ENCODE measurements at places on chromosomes 2 and 18.
A peak's percentile ranks its signal among the peaks of the same experiment; 100 is the strongest.

DNA sequence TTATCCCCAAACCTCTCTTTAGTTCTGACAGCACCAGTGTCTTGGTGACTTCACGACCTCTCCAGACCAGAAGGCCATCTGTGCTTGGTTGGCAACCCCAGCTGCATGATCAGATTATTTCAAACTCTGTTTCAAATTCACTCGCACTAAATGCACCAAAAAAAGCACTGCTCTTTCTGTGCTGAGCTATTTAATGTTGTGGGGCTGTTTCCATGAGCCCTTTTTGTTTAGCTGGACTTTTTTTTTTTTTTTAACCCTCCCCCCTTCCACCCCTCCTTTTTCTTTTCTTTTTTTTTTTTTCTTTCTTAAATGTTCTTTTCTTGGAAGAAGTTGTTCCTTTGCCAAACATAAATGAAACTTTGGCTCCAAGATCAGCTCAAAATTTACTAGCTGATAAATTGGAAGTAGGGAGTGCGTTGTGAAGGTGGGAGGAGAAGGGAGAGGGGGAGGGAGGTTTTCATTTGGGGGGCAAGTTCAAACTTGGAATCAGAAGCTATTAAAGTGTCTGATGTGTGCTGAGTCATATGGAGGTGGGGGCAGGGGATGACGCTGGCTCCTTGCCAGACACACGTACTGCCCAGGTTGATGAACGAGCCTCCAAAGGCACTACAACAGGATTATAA is 543.0 kb upstream of the TNP1 start:
- no peak for DNase-seq

- no peak for DNase-seq
These were observed 41.0 kb downstream of the DIPK1C start for GRCh38 chr18:74416124-74416523.

DNA sequence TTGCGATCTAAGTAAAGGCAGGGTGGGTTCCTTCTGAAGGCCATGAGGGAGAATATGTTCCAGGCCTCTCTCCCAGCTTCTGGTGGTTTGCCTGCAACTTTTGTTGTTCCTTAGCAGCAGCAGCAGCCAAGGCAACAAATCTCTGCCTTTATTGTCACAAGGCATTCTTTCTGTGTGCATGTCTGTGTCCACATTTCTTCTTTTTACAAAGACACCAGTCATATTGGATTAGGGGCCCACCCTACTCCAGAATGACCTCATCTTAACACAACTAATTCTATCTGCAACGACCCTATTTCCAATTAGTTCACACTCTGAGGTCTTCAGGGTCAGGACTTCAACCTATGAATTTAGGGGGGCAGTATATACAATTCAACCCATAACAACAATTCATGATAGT is 587.5 kb downstream of the XIRP2 start:
- no peak for DNase-seq

- peak; percentile 24 for DNase-seq
These were observed 30.7 kb upstream of the SCN1A start for GRCh38 chr2:166158546-166158945.

DNA sequence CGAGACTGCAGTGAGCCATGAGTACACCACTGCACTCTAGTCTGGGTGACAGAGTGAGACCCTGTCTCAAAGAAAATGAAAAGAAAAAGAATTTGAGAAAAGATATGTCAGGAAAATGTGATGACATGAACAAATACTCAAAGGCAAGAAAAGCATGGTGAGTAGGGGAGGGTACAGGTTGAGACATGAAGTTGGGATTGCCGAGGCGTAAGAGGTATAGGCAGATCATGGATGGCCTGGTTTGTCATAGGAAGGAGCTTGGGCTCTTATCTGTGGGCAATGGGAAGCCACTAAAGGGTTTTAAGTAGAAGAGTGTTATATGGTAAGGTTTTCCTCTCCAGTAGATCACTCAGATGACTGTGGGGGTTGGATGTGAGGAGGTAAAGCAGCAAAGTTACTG is 32.3 kb downstream of the SPAST start:
- DNase-seq, result peak; percentile 7

GRCh38 chr2:182866461-182867406 is at the start of gene FRZB:
Gene FRZB, minus strand, starts transcription at chr2:182866637. Its CDS starts 85 bp downstream, at chr2:182866552.
- peak; percentile 78 for DNase-seq

- no peak for DNase-seq
These were observed 7.2 kb upstream of the ITGB6 start for GRCh38 chr2:160207271-160207670.

GRCh38 chr2:28271231-28271918 is 121.3 kb upstream of the FOSL2 start:
- no peak for DNase-seq

- no peak for DNase-seq
These were observed 16.9 kb downstream of the PUM2 start for GRCh38 chr2:20333738-20334137.

DNA sequence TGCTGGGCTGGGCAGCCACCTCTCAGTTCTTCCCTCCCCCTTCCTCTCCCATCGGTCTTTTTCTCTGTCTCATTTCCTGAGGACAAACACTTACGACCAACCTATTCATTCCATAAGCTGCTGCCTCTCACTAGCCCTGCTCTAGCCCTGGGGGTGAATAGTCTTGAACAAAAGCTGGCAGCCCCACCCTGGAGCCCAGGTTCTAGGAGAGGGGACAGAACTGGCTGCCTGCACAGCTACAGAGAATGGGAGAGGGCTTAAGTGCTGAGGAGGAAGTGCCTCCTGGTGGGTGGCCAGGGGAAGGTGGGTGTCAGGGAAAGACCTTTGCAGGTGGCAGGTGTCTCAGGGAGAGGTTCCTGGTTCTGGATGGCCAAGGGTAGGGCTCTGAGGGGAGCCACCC is 22.8 kb downstream of the ANO7 start:
- DNase-seq, result no peak

DNA sequence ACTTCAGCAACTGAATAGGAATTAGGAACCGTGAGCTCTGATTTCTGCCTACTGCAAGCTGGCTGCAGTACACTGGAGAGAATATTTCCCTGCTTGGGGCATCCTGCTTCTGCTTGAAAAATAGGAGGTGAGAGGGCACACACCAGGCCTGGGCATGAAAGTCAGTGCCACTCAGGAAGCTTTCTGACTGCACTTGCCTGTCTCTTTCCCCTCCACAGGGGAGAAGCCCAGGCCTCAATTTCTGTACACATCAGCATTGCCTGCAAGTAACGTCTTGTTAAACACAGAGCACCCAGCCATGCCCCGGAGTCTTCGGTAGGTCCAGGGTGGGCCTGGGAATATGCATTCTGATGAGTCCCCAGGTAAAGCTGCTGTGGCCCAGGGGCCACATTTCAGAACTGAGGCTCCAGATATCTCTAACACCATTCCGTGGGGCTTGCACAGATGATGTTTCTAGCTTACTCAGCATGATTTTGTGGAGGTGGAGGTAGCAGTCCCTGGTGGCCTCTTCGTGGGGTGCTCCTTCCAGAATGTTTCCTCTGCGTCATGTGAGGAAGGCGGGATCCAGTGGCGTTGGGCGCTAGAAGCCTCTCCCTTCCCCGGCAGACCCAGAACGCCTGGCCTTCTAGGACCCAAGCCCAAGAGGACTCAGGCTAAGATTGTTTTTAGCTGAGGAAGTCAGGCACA is 114.1 kb downstream of the ZBTB7C start:
- no peak for DNase-seq

DNA sequence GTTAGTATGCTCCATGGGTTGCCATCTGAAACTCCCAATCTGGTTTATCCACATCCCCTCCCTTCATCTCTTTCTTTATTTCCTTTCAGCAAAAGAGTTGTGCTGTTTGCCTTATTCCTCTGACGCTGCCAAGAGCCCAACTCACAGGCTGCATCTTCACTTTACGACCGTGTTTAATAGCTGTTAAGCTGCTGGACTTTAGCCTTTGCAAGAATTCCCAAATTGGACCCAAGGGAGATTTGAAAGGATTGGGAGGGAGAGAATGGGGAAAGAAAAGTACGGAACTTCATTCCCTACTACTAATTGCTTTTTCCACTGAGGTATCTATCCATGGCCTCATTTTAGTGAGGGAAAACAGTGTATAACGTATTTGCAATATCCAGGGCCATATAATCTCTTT is 263.4 kb upstream of the MEIS1 start:
- no peak for DNase-seq

DNA sequence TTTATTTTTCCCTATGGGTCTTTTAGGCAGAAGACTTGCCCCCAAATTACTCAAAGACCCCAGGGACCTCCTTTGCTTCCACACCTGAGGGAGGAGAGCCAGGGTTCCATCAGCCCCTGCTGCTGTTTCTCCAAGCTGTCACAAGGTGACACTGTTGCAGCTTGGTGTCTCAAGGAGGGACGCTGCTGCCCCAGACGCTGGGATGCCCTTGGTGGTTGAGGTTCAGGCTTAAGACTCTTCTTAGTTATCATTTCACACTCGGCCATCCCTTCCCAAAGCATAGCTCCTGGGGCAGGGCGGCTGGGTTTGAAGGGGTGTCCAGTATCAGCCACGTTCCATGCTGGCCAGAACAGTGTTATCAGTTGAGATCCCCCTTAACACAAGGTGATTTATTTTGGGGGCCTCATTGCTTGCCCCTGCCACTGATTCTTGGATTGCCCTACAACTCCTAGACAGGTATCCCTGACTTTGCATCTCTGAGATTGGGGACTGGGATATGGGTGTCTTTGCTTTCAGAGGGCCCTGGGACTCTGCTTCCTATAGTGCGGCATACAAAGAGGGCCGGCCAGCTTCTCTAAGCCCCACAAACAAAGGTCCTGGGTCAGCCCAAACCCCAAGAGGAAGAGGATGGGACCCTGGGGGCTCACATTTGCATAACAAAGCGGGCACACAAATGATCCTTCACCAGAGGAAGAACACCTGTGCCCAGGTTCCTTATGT is 22.7 kb downstream of the GPR55 start:
- peak; percentile 90 for DNase-seq

GRCh38 chr18:26584745-26585144 is 36.4 kb upstream of the KCTD1 start:
- no peak for DNase-seq

GRCh38 chr2:25740810-25741381 is 67.5 kb upstream of the DTNB start:
- no peak for DNase-seq

- no peak for DNase-seq
These were observed 77.5 kb upstream of the ZFP36L2 start for GRCh38 chr2:43303889-43304288.

DNA sequence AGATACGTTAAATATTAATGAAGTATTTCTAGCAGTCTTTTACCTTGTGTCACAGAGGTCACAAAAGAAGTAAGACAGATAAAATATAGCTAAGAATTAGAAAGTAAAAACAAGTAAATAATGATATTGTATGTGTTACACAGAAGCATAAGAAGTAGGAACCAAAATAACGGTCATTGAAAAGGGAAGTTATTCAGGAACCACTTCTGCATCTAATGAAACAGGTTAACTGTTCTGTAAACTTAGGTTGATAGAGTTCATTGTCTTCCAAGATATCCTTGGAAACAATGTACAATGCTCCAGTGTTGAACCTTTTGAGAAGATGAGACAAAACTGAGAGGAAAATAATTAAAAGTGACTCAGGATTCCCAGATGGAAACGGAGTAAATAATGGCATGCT is 57.1 kb upstream of the CD302 start:
- DNase-seq, result no peak

DNA sequence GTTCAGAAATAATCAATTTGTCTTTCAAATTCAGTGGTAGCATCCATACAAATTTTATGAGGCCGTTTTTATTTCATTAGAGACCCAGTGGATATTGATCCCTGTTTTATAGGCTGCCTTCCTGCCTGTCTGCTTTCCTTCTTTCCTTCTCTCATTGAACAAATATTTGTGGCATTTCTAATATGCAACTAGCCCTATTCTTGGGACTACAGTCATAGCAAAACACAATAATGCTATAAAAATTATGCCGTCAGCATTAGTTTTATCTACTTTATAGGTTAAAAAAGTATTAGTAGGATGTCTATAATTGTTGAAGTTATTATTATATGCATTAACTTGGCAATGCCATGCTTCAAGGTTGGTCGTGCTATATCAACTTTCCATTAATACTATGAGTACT is 2037.8 kb upstream of the LRRTM1 start:
- no peak for DNase-seq

GRCh38 chr2:182610231-182610630 is 105.8 kb upstream of the DNAJC10 start:
- DNase-seq, result no peak

DNA sequence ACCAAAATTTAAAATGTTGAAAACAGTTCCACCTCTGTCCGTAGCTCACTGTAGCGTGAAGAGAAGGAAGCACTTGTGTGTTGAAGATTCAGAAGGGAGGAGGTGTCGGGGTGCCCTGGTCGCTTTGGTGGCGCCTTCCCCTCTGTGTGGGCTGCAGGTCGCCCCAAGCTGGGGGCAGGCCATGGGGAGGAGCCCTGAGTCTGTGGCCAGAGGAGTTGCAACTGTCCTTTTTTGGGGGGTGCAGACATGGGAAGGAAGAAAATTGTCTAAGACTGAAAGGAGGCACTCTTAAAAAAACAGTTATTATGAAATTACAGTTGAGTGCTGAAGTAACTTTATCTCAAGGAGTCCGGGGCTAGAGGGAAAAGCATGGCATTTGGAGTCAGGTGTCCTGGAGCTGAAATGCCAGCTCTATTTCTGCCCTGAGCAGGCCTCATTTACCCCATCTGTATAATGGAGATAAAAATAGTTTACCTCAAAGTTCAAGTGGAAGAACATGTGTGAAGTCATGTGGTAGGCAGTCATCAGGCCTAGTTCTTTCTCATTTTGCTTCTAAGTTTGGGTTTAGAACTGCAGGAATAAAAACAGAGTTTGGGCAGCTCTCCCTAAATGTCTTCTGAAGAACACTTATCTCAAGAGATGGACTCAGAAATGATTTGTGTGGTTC is 82.1 kb downstream of the RNF144A start:
- no peak for DNase-seq

DNA sequence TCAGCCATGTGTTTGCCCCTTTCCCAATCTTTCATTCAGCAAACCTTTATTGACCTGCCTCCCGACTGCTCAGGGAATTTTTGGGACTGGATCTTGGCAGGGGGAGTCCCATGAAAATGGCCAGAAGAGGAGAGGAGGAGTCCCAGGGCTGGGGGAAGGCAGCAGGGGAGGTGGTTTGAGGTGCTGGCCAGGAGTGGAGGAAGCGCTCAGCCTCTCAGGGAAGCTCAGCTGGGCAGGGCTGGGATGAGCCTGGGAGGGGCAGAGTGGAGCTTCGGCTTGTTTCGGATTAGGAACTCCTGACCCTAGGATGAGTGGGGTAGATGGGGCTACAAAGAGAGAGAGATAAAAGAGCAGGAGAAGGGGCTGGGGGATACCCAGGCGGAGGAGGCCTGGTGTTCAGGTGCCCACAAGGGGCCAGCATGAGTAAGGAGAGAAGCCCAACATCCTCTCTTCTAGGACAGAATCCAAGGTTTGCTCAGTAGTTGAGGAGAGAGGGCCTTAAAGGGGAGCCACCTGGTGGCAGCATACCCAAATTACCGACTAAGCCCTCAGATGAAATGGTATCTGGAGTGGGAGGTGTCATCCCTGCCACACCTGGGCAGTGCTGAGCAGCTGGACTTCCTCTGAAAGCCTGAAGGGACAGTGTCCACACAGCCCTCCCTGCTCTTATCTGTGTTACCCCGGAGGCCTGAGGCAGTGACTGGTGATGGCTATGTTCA is 91.1 kb downstream of the INHBB start:
- DNase-seq, result peak; percentile 61

DNA sequence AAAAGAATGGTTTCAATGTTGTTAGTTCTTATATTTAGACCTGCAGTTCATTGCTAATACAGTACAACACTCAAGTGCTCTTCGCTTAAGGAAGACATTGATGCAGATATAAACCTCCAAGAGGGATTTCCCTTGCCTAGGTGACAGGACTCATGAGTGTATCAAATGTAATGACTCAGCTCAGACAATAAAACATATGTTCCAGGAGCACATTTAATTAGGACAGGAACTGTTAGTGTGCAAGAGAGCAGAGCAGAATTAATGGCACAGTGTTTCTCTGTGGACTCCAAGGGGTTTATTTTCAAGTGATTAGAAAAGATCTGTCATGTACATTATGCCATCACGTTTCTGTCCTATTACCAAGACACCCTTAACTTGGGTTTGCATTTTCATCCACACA is 375.0 kb downstream of the LRRTM4 start:
- no peak for DNase-seq

Measured in AG20443 (cell line).